GM23338 (cell line): ENCODE measurements at places on chromosomes 11 and 22. TPM values are rescaled to one million over a fixed set of nuclear protein-coding genes. Genes with fewer than 3 reads are reported as not detected.

Gene VPREB1
- total RNA-seq, result not detected in 2 replicates

DNA sequence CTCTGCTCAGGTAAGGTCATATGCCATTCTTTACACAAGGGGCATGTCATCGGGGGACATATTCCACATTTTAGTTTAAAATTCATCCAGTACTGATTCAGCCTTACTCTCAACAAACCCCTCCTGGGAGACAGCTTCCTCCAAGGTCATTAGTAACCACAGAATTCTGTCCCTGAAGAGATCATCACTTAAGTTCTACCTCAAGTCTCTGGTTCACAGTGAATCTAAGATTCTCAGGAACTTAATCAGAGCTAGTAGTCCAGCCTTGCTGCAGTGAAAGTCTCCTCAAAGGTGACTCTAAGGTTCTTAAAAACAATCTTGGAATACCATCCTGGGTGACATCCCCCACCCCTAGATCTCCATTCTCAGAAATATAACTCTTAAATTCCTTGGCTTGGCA, 18.9 kb upstream of the GDPD4 start:
- H3K27me3 ChIP-seq, result no peaks in the 10 kb centered on the region
- no peaks in the 10 kb centered on the region for H3K4me1 ChIP-seq
- DNase-seq, result no peak
- peaks cover 23% of the 10 kb centered on the region for H3K36me3 ChIP-seq
- no peak overlapping the region for H3K27ac ChIP-seq
- no peak overlapping the region for H3K4me3 ChIP-seq

DNA sequence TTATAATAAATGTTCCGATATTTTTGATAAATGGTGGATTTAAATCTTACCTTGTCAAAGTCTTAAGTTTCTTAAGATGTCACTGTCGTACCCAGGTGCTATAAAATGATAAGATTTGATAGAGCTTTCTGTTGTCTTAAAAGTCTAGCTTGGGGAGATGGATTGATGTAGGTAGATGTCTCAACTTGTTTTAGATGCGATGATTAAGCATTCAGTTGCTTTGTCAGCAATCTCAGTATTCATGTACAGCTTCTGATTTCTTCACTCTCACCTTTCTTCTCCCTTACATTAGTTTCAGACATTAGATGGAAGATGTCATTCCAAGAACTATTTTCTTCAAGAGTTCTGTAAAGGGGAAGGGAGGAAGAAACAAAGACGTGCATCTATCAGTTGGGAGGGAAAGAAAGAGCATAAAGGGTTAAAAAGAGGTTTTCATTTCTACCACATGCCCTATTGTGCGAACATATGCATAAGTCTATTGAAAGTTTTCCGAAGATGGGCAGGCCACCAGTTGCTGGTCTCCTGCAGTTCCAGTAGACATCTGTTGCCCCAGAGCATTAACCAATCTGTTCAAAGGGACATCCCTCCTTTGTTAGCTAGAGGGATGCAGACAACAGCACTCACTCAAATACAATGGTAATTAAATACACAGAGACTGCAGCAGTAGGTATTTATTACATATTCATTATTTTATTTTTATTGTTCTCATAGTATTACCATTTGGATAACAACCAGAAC, 38.4 kb downstream of the ZC3H12C start:
- no peak overlapping the region for H3K4me3 ChIP-seq
- no peaks in the 10 kb centered on the region for H3K36me3 ChIP-seq
- no peaks in the 10 kb centered on the region for H3K27me3 ChIP-seq
- DNase-seq, result peak; percentile 3

Gene KCNE3
- total RNA-seq, result 4.3 and 10.6 TPM in 2 replicates

DNA sequence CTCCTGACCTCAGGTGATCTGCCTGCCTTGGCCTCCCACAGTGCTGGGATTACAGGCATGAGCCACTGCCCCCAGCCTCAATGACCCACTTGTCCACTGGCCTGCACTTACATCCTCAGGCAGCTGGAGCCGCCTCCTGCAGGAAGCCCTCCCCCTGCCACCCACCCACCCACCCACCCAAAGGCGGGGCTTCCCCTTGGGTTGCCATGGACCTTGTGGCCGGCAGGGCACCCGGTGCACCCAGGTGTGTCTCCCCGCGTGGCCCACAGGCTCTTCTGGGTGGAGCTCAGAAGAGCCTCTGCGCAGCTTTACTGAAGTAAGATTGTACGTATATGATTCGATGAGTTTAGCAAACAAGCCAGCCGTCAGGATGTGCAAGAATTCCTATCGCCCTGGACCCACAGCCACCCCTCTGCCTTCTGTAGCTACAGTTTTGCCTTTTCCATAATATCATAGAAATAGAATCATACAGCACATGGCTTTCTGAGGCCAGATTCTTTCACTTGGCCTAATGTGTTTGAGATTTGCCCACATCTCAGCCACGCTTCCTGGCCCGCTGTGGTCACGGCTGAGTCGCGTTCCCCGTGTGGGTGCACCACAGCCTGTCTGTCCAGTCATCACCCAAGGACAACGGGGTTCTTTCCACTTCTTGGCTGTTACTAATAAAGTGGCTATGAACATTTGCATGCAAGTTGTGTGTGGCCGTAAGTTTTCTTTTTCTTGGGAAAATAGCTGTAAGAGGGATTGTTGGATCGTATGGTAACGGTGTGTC, 5.3 kb upstream of the BRSK2 start:
- H3K36me3 ChIP-seq, result no peaks in the 10 kb centered on the region
- no peak overlapping the region for H3K4me3 ChIP-seq
- DNase-seq, result no peak
- H3K27ac ChIP-seq, result no peak overlapping the region
- H3K27me3 ChIP-seq, result 0 out of 2 replicates have a peak, but pooled peaks cover 4% of the 10 kb centered on the region

DNA sequence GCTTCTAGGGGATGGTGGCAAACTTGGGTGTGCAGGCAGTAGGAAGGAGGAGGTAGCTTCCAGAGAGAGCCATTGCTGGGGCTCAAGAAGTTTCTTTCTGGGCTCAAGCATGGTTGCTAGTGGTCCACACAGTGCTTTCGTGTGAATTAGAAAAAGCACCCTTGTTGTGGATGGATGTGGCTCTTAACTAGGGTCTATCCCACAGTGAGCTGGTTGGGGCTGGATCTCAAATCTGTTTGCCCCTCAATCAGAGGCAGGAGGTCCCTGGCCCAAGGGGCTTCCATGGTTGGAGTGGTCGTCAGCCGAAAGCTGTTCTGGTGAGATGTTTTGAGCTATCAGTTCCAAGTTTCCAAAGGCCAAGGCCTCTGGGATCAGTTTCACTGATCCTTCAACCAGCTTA, 35.0 kb downstream of the ZBTB16 start:
- no peak for DNase-seq
- H3K27me3 ChIP-seq, result no peaks in the 10 kb centered on the region
- H3K36me3 ChIP-seq, result no peaks in the 10 kb centered on the region
- H3K27ac ChIP-seq, result no peak overlapping the region
- no peak overlapping the region for H3K4me3 ChIP-seq

- H3K4me1 ChIP-seq, result peaks cover 36% of the 10 kb centered on the region
- H3K4me3 ChIP-seq, result no peak overlapping the region
- H3K27me3 ChIP-seq, result peaks cover 100% of the 10 kb centered on the region
- no peak overlapping the region for H3K27ac ChIP-seq
- DNase-seq, result peak; percentile 82
These were observed 46.5 kb upstream of the SOX6 start for GRCh38 chr11:16402654-16403447.

DNA sequence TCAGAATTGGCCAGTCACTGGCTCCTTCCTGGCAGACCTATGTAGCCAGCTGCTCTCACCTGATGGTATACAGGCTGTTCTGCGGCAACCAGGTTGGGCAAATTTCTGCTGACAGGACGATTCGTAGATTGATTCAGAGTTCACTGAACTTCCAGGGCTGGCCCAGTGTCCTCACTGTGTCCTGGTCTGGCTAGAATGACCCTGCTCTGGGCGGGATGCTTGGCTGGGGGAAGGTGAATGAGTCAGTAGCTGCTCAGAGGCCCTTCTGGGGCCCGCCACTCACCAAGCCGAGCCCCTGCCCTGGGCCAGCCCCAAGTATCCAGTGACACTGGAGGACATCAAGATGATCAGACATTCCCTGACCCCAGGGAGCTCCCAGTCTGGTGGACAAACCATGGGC, 62.9 kb upstream of the WNT11 start:
- H3K27me3 ChIP-seq, result no peaks in the 10 kb centered on the region
- no peaks in the 10 kb centered on the region for H3K4me1 ChIP-seq
- H3K4me3 ChIP-seq, result no peak overlapping the region
- H3K36me3 ChIP-seq, result no peaks in the 10 kb centered on the region

Gene NDUFS3
- total RNA-seq, result 99.5 and 108 TPM in 2 replicates

- no peak for DNase-seq
- H3K4me1 ChIP-seq, result no peaks in the 10 kb centered on the region; the same call in 1 of the 2 replicates
- H3K27ac ChIP-seq, result no peak overlapping the region
- no peaks in the 10 kb centered on the region for H3K27me3 ChIP-seq
- H3K4me3 ChIP-seq, result no peak overlapping the region
These were observed 6.6 kb downstream of the LRRC32 start for GRCh38 chr11:76663912-76664440.
